ENCODE measurements at places on chromosomes 2 and 18. TPM values are rescaled to one million over a fixed set of nuclear protein-coding genes. Genes with fewer than 3 reads are reported as not detected.

The MAP2 gene
- 1.4 TPM for total RNA-seq

The MROH2A gene
- total RNA-seq: 0.26 TPM

The GALNT3 gene
- total RNA-seq: not detected

The SCN2A gene
- total RNA-seq: not detected

The KCNK3 gene
- total RNA-seq: 0.76 TPM

The HOXD9 gene
- 1.8 TPM for total RNA-seq

The GALR1 gene
- not detected for total RNA-seq

The VSNL1 gene
- total RNA-seq: not detected

The CDH19 gene
- total RNA-seq: 0.97 TPM

The PARD6G gene
- total RNA-seq: 3.0 TPM

The MSGN1 gene
- not detected for total RNA-seq

The SERPINB4 gene
- 0.08 TPM for total RNA-seq

The NTSR2 gene
- total RNA-seq: not detected

The OTOS gene
- not detected for total RNA-seq
